ENCODE measurements at places on chromosomes 2 and 18.

DNA sequence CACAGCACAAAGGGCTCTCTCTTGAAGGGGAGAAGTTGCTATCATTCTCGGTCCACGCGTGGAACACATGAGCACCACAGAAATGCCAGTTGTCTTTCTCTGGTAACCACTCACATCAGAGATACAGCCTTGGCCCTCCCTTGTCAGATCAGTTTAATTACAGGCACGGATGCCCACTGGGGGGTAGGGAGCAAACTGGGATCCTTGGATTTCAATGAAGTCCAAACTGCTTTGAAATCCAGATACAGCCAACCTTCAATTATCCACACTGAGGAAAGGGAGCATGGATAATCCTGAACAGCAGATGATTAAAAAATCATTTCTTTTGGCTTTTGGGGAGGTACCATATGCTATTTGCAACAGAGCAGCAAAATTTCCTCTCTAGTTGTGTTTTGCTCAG lies 63.7 kb upstream of the DAPL1 start:
- no peak for DNase-seq

DNA sequence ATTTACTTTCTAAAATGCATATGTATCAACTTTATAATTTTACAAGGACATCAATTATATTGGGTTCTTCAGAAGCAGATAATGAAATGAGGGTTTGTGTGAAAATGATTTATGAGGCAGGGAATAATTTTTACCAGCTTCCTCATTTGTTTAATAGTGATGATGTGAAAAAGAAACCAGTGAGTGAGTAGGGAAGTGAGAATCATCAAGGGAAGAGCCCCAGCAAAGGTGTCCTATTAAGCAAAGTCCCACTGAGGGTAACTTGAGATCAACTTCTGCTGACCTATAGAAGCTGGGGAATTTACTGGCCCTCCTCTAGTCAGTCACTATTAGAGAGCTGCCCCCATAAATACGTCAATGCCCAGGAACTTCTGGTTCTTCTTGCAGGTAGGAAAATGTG lies 266.8 kb upstream of the LYPD1 start:
- DNase-seq = no peak

GRCh38 chr2:162025121-162025911 lies 48.7 kb downstream of the DPP4 start:
- no peak for DNase-seq

- DNase-seq = no peak
Measured at GRCh38 chr2:37838541-37839167, 86.4 kb upstream of the RMDN2 start.

GRCh38 chr2:77363277-77363676 lies 158.9 kb downstream of the LRRTM4 start:
- DNase-seq = no peak

DNA sequence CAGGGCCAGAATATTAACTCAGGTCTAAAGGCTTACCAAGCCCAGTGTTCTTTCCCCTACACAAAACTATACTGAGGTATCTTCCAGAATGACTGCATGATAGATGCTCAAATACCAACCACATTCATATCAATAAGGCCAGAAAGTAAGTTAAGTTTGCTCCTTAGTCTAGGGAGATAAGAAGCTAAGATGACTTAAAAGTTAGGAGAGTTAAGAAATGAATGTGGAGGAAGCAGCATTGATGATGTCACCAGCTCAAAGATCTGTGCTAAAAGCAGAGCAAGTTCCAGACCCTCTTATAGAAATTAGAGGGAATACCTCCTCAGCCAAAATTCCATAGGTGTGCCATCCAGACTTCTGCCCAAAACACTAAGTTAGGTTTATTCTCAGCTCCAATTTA lies 6.1 kb downstream of the PPP4R1 start:
- no peak for DNase-seq

DNA sequence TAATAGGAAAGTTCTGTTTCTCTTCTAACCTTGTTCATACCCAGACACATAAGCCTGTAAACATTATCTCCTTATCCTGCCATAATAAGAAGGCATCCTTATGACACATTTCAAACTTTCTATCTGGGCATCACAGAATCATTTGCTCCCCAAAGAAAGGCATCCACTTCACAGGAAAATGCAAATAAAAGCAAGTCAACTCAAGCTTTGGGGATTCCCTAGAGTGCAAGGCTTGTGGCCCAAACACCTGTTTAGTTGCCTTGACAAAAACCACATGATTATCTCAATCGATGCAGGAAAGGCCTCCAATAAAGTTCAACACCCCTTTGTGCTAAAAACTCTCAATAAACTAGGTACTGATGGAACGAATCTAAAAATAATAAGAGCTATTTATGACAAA lies 195.7 kb upstream of the GALNT5 start:
- no peak for DNase-seq

- DNase-seq = no peak
Measured at GRCh38 chr2:33158482-33159003, 211.8 kb downstream of the LTBP1 start.

- DNase-seq = no peak
Measured at GRCh38 chr18:65175681-65176080, 575.1 kb upstream of the CDH7 start.

All from NCI-H1105 treated with DMSO at 0.1 percent for 48 hours (cell line).